ENCODE measurements at places on chromosomes 5 and 9.

GRCh38 chr5:138092301-138092700 is 8.5 kb downstream of the WNT8A start:
- no peak for DNase-seq

- no peak for DNase-seq
Measured at GRCh38 chr5:149063017-149063687, at the start of gene SH3TC2. Gene SH3TC2 (minus strand): TSS chr5:149063062. CDS start chr5:149063022, 40 bp downstream.

GRCh38 chr9:122179690-122180074 is 20.0 kb downstream of the MORN5 start:
- DNase-seq, result no peak

- no peak for DNase-seq
Measured at GRCh38 chr9:25684321-25684720, 6.1 kb upstream of the TUSC1 start.

GRCh38 chr9:101579711-101580545 is 14.8 kb downstream of the PPP3R2 start:
- no peak for DNase-seq

DNA sequence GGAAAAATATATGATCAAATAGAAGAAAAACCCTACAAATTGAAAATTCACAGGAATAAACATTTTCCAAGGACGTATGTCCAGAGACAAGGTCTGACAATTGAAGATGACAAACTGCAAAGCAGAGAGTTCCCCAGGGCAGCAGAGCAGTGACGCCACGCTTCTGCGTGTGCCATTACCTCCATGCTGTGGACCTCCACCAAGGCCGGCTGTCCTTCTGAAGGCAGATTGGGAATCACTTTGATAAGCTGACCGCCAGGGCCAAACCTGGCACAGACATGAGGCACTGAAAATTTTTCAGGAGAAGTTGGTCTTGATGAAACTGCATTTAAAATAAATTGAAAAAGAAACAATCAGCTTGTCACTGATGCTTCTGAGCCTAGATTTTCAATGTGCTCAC is 18.6 kb downstream of the SEC16A start:
- DNase-seq, result no peak

DNA sequence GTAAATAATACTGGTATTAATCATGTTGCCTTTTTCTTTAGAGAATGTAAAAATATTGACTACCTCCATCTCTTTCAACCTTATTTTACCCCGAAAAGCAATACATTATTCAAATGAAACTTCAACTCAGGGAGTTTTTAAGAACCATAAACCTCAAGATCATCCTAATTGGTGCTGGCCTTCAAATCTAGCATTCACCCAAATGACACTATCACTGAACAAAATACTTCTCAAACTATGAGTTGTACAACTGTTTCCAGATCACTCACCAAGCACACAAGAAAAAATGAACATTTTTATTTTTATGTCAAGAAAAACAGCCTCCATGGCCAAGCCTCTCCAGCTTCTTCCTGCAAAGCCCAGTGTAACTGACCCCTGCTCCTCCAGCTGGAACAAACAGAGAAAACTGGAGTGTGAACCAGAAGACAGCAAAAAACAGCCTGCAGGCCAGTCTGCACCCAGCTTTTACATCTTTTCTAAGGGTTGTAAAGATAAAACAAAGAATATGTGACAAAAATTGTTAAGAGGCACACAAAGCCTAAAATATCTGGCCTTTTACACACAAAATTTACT is 21.2 kb downstream of the AUH start:
- DNase-seq, result no peak

DNA sequence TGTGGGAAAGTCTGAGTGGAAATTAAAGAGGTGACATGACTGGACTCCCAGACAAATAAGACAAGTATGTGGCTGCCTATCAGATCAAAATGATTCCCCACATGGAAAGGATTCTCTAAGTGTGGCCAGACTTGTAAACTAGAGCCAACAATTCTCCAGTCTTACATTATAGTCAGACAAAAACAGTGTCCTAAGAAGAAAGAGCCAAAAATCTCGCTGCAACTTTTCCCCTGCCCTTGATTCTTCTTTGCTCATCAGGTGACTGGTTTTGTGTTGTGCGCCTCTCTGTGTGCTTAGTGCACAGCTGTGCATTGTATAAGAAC is 164.2 kb upstream of the TARS1 start:
- no peak for DNase-seq

DNA sequence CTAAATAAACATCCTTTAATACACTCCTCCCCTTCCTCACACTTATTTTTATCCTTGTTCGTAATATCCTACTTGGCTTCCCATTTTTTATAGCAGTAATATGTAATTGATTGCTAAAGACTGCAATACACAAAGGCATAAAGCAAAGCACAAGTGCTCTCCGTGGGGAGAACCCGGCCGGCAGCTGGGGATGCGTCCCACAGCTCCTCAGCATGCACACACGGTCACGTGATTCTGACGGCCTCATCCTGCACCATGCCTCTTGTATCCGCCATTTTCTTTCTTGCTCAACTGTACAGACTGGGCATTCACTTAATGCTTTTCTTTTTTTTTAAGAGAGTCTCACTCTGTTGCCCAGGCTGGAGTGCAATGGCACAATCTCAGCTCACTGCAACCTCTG is 2.8 kb downstream of the BRD3OS start:
- DNase-seq, result no peak

DNA sequence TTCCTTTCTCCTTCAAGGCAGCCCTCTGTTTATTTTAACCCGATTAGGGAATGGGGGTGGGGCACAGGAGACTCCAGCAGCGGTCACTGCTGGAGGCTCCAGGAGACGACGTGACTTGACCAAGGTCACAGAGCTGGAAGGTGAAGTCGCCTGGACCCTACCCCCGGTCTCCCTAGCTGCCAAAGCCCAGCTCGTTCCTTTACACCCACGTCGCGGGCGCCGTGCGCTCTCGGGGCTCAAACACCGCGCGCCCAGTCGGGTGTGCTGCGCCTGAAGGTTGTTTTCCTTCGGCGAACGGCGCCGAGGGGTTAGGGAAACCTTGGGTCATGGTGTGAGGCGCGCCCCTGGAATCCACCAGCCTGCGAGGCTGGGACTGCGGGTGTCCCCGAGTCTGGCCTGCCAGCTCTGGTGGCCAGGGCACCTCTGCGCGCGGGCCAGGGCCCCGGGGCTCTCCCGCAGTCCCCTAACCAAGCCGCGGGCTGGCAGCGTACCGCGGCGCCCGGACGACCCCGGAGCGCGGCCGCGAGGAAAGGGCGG is 747 bp upstream of the UNC5A start:
- no peak for DNase-seq

- DNase-seq, result no peak
Measured at GRCh38 chr9:134947265-134947955, 29.7 kb upstream of the FCN1 start.

- no peak for DNase-seq
Measured at GRCh38 chr5:12392246-12392645, 488.0 kb upstream of the CTNND2 start.

GRCh38 chr5:132764051-132764450 is 13.0 kb downstream of the SEPTIN8 start:
- no peak for DNase-seq

GRCh38 chr9:15144622-15145061 is 162.4 kb downstream of the TTC39B start:
- DNase-seq, result no peak

DNA sequence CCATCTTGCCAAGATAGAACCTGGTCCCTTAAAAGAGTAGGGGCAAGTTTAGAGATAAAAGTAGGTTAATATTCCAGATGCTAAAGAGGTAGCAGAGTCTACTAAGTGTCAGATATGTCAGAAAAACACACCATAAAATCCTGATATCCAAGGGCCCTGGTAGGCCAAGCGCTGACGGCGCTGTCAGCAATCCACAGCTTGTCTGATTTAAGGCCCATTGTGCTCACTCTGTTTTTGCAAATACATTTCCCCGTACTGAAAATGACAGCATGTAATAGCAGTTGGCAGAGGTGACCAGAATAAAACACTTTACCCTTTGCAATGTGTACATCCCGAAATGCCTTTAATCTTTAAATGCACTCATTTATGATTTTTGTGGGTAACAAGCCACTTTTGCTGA is 9.9 kb upstream of the NUDT12 start:
- no peak for DNase-seq

DNA sequence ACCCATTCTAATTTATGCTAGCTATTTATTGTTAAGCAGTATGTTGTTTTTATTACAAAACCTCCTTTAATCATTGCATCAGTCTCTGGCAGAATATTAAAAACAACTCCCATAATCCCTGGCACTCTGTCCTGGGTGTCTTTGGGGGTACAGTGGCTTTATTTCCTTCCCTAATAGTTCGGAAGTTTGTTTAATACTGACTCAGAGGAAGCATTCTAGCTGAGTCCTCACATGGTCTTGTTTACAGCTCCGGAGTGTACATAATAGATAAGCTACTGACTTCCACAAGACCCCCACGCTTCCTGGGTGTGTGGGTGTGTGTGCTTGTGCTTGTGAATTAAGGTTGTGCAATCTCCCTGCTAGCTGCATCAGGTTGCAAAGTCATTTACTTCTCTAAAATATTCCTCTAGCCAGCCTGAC is 149.8 kb upstream of the CDKN2B start:
- DNase-seq, result no peak

- no peak for DNase-seq
Measured at GRCh38 chr5:115330830-115331229, 34.4 kb upstream of the CCDC112 start.

DNA sequence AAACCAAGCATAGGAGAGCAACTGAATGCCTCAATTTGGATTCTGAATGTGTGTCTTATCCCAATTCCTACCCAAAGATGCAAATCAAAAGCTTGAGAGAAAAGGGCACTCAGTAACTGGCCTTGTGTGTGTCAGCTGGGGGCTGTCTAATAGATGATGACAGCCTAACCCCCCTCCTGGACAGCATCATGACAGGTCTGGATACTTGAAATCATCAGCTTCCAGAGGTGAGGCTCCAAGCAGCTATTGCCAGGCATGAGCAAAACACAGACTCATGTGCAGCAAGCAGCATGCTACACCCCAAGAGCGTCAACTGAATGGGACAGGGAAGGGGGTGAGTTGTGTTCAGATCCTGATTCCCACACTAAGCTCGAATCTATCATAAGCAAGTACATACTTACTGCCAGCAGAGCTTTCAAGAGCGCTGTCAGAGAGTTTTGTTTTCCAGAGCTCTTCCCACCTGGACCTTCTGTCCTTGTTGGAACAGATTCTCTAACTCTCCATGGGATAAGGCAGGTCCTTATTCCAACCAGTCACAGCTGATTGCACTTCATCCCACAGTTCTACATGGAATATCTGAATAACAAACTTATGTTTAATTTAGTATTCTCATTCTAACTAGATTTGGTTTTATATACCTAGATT is 467.5 kb downstream of the DTWD2 start:
- no peak for DNase-seq

DNA sequence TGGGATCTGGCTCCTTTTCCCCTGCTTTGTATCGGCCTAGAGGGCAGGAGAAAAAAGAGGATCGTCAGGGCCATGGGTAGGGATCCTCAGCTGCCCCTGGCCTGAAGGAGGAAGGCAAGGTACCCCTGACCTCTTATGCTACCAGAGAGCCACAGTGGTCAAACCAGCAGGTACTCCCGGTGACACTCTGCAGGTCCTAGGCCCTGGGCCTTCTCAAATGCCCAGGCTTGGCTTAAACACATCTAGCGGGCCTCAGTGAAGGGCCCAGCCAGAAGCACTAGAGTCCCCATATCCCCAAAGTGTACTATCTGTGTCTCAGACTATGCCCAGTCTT is 3.5 kb downstream of the IRF1 start:
- DNase-seq, result peak; percentile 11

DNA sequence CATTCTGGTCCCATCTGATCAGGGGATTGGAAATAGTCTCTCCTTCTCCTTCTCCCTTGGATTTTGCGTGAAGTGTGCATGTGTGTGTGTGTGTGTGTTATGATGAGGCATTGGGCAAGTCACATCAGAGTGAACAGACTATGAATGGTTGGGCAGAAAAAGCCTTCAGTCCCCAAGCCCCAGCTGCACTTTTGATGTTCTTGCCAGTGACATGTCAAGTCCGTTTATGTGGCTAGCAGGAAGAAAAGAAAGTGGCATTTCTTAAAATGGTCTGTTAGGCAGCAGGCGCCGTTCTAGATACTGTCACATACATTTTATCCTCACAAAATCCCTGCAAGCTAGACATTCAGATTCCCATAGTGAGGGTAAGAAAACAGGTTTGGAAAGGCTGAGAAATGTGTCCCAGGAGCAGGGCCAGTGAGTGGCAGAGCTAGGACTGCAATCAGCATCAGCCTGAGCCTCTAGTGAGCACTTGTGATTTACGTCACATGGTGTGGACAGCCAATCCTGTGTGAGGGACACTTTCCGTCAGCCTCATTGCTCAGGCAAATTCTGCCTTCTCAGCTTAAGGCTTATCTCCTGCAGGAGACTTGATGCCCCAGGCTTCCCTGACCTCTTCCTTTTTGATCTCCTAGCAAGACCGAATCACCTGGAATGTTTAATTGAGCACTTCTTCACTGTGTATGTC is 60.4 kb downstream of the GLRA1 start:
- DNase-seq, result no peak

DNA sequence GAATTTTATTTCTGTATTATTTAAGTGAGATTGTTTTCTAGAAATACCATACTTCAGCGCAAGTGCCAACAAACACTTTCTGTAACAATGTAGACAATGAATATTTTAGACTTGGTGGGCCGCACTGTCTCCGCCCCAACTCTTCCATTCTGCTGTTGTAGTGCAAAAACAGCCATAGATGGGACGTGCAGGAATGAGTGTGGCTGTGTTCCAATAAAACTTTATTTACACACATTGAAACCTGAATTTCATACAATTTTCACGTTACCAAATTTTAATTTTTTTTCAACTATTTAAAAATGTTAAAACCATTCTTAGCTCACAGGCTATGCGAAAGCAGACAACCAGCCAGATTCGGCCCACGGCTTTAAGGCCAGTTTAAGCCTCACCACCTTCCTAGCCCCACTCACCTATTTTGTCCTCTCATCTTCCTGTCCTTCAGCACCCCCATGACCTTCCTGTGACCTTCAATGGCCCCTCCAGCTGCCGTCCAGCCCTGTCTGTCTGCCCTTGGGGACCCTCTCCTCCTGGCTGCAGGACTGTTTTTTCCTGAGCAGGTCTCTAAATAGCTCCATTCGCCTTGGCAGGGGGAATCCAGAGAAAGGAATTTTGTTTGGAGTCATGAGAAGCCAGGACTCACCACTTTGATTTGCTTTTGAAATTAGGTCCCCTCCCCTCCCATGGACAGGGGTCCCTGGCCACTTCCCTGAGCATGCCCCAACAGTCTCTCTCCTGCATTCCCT is 11.2 kb upstream of the ANXA6 start:
- DNase-seq, result no peak

DNA sequence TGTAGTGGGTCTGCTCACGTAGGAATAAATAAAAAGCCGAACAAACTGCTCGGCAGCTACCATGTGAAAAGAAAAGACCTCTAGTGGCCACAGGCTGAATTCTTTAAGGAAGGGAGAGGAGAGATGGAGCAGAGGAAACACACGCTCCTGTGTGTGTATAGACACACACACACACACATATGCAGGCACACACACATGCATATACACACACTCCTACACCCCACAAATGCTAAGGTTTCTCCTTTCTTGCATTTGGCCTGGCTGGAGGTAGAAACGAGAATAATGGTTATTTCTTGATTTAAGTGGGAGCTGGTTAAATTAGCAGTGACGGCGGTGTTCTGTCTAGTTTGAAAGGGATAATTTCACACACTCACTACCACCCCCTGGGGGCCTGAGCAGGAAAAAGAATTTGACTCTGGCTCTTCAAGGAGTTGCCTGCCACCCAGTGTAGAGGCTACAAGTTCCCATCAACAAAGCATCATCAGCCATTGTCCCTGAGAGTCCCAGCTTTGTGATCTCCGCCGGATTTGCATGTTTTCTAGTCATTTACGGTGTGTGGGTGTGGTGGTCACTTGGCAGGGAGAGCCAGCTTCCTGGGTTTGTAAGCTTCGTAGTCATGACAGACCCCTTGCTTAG is at the start of gene INSYN2B:
TSS of gene INSYN2B (minus strand) at position 78 of the 636 bp plus-strand sequence. CDS start 96,597 bp downstream, outside the sequence.
- no peak for DNase-seq
